Astrocyte of the spinal cord (primary cell): ENCODE measurements at places on chromosomes 11 and 22.
A peak's percentile ranks its signal among the peaks of the same experiment; 100 is the strongest.

- DNase-seq = peak; percentile 84
Measured at GRCh38 chr11:109037856-109038780, 373.2 kb downstream of the DDX10 start.

DNA sequence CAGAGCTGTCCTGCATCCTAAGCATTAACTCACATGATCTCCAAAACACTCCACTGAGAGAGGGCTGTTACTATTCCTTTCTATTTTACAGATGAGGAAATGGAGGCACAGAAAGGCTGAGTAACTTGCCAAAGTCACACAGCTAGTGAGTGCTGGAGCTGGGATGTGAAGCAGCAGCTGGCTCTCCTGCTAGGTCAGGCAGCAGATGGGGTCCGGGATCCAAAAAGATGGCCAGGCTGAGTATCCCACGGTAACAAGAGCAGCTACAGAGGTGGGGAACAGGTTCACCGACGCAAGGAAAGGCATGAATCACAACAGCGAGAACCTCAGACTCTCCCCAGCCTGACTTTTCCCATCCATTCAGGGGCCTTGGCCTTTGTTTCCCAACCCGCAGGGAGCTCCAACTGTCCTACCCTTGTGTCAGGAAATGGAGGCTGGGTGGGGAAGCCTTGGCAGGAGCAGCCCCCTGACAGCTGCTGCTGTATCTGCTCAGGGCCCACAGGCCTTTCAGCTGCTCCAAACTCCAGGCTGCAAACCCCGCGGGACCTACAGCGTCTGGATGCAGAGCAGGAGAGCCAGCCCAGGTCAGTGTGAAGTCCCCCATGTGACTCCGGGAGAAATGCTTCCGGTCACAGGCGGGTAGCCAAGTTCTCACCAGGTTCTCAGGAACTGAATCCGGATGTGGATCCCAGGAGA lies 29.5 kb downstream of the DKK3 start:
- DNase-seq = peak; percentile 77

- DNase-seq = no peak
Measured at GRCh38 chr11:18063125-18063524, 17.1 kb upstream of the TPH1 start.

DNA sequence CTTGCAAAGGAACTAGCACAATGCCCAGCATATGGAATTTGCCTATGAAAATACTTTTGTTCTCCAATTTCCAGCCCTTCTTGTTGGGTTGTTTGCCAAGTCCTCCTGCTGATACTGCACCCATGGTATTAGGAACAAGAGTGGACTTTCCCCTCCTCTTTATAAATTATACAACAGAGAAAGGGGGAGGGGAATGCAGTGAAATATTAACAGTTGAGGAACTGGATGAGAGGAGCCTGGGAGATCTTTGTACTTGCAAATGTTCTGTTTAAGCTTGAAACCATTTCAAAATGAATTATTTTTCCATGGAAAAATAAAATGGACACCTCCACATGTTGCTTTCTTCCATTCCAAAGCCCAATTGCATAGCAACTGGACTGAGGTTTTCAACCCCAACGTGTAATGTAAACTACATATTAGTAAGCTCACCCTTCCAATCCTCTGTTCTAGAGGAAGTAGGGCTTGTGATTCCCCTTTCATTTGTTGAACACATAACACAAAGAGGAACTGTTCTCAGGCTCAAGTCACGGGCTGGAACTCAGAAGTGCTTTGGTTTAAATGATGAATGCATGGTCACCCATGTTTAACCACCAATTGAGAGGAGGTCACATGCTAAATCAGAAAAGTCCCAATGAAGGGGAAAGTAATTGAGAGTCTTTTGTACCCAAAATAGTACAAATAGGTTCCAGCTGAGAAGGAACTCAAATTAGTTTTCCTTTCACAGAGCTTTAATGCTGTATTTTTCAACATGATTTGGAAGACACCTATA lies 66.2 kb upstream of the ZC3H12C start:
- DNase-seq = no peak

DNA sequence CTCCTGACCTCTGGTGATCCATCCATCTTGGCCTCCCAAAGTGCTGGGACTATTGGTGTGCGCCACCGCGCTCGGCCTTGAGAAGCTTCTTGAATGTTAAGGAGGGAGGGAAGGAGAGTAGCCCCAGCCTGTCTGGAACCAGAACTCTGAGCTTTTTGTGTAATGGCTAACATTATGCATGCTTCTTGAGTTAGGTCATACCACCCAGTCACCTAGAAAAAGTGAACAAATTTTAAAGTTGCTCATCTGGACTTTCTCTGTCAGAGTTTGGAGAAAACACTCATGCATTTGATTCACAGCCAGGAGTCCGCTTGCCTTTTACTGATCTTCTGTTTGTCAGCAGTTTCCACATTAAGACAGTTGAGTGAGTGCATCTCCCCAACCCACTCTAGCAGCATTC lies 82.1 kb downstream of the PPP6R3 start:
- DNase-seq = peak; percentile 87

DNA sequence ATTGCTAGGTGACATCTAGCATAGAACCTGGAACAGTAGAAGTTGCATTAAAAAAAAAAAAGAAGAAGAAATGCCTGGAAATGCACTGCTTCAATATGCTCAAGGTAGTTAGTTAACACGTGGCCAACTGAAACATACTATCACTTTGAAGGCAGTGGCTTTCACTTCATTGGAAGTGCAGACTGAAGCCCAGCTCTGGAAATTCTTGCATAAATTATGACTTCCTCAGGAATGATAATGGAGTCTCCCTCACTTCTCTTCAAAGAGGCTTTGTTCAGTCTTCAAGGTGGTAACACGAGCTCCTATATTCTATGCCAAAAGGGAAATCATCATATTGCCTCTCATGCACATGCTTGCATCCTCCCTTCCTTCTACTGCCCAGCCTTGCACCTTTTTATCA lies 715.9 kb upstream of the API5 start:
- DNase-seq = no peak

GRCh38 chr22:27097506-27097905 lies 440.1 kb downstream of the MIAT start:
- DNase-seq = no peak

DNA sequence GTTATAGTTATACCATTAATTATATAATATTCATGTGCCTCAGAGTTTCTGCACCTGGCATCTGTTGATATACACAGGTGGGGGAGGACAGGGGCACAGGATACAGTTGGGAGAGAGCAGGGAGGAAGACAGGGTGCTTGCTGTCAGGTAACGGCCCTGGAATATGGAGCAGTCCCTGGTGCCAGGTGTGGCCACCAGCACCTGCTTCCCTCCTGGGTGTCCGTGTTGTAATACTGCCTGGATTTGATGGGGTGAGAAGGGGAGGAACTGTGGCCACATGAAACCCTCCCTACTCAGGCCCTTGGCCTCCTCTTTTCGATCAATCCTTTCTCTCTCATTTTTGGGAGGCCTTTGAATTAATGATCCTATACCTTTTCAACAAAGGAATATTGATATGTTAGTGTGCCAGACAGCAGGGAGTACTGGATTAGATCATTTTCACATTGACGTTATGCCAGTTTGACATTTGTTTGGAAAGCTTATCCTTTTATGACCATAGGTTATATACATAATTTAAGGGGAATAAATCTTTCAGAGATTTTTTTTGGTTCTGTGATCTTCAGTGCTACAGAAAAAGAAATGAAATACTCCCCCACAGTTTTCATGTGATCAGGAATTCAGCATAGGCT lies 88.6 kb downstream of the TEAD1 start:
- DNase-seq = no peak

GRCh38 chr11:75152090-75152489 lies 1.2 kb downstream of the SLCO2B1 start:
- no peak for DNase-seq

- no peak for DNase-seq
Measured at GRCh38 chr22:49181942-49182341, 645.7 kb downstream of the BRD1 start.

- DNase-seq = no peak
Measured at GRCh38 chr11:27020751-27021150, 19.9 kb upstream of the BBOX1 start.

DNA sequence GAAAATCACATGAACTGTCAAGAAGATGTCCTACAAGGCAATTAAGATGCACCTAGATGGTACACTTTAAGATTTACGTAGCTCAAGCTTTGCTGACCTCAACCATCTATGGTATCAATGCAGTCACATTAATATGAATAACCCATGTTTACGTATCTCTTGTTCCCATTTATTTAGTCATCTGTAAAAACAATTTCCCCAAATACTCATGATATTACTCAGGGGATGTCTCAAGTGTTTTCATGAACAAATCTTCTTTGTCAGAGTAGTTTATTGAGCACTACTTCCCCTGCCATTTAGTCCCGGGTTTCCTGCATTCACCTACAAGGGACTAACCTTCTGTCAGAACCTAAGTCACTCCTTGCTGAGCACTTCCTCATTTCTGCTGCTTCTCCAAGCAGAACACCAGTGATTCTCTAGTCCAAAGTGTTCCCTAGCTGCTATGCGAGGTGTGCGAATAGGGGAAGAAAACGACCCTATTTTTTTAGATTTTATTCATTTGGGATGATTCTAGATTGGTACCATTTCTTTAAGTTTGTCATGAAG lies 554.3 kb upstream of the LRRC4C start:
- no peak for DNase-seq

- DNase-seq = no peak
Measured at GRCh38 chr11:132590986-132591385, 941.3 kb downstream of the OPCML start.

GRCh38 chr11:73154178-73154577 lies 12.1 kb upstream of the FCHSD2 start:
- no peak for DNase-seq

- peak; percentile 19 for DNase-seq
Measured at GRCh38 chr11:8338138-8338537, 74.5 kb upstream of the LMO1 start.

DNA sequence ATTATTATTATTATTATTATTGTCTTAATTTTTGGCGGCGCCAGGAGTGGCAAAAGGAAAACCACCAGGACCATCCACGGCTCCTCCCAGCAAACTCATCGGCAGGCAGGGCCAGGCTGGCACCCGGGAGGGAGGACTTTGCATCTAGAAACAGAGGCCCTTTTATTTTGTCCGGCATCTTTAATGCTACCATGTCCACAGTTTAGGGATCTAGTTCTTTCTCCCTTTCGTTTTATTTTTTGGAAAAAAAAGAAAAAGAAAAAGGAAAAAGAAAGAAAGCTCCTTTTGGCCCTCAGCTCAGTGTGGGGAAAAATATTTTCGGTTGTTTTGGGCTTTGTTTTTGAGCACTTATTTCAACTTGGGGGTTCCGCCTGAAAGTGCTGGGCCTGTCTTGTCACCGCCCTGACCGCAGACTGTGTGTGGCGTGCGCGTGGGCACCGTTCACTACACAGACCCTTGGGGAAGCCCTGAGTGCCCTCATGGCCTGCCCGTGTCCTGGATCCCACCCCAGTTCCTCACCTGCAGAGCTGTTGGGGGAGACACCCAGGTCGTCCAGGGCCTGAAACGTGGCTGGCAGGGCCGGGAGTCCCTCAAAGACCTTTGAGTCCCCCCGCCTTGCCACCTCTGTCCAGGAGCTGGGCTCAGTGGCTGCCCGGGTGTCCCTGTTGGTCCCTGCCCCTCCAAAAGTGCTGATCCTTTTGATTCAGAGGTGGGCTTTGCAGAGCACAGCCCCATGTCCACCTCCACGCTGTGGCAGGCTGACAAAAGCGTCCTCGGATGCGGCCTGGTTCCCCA lies 69.1 kb upstream of the PPARA start:
- DNase-seq = no peak

- peak; percentile 99 for DNase-seq
Measured at GRCh38 chr11:12693479-12694182, 19.4 kb downstream of the TEAD1 start.

- DNase-seq = no peak
Measured at GRCh38 chr11:9138133-9138453, 46.7 kb upstream of the SCUBE2 start.

DNA sequence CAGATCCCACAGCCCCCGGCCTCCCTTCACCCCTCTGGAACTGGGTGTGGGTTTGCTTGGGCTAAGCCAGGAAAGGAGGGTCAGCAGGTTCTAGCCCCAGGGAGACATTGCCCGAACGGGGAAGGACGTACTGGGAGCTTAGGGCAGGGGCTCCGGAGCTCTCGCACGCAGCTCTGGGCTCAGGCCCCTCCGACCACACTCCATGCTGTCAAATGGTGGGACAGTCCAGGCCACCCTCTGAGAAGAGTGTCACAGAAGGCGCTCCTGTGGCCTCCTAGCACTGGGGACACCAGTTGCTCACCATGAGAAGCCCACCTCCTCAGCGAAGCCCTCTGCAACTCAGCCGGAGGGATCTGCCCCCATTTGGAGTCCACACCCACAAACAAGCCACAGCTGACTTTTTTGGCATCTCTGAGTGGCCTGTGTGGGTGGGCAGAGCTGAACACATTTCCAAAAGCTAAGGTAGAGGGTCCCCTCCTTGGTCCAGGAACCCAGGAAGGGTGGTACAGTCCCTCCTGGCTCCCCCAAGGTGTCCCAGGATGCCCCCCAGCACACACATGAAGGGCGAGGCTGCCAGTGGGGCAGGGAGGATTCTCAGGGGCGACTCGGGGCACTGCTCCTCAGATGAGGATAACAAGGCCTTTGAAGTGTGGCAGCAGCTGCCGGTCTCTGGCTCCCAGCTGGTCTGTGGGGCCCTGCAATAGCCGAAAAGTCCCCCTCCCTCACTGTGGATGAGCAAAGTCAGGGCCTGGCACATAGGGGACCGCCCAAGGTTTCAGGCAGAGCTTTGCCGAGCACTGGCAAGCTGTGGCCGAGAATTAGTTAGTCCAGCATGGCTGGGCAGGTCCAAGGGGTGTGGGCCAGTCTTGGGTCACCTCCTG lies 13.0 kb upstream of the TEF start:
- DNase-seq = no peak

DNA sequence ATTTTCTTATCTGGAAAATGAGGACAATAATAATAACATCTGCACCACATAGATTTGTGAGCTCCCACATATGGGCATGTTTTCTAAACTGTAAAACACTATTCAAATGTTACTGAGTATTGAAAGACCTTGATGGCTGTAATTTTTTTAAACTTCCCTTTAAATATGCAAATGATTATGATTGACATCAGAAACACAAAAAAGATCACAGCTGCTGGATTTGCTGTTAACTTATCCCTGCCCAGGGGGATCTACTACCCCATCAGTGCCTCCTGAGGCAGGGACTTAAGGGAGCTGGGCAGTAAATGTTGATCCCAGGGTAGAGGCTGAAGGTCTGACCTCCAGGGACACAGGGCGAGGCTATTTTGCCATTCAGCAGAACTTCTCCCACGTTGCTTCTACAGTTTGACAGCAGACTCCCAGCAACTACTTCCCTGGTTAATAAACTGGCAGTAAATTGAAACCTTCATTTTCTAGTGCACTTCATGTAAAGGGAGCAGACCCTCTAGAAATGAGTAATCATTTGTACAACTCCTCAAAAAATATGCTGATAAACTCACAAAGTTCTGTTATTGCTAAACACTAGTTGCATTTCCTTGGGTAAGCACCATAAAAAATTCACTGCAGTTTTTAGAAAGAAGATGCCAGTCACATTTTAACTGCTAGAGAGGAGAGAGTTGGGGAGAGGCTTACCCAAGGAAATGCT lies 20.3 kb downstream of the TMPRSS5 start:
- DNase-seq = no peak
